ENCODE measurements at places on chromosomes 3 and 15.

DNA sequence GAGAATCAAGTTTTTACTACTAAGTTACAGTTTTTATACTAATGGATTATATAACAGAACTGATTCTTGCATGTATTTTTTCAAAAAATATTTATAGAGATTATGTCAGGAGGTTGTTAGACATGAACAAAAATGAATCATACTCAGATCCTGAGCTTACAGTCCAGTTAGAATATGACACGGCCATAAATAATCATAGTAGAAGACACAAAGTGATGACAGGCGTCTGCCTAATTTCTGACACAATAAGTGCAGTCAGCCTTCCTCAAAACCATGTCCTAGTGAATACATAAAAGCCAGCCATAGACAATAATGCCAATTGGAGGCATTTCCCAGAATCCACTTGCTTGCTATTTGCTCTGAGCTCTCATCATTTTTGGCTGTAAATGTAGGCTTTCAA, 81.7 kb upstream of the POU1F1 start:
- DNase-seq = no peak

GRCh38 chr15:38229705-38230310, 22.8 kb upstream of the SPRED1 start:
- no peak for DNase-seq

DNA sequence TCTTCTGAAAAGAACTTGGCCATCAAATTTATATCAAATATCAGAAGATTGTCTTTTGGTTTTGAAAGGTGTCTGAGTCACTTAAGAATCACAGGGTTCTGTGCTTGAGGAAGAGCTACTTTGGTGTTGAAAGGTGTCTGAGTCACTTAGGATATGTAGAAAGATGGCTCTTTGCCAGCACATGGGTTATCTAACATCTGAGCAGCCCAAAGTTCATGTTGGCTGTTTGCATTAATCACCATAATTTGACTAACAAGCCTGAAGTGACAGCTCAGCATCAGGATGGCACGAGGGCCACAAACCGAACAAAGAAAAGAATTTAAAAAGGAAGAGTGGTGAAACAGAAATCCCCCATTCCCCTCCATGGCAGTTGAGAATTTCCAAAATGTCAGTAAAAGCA, 190.5 kb upstream of the CMC1 start:
- DNase-seq = no peak

GRCh38 chr3:66297260-66297873, 76.6 kb downstream of the SLC25A26 start:
- DNase-seq = no peak

- DNase-seq = no peak
Observed at GRCh38 chr3:180306691-180307090, 270.0 kb upstream of the PEX5L start.

DNA sequence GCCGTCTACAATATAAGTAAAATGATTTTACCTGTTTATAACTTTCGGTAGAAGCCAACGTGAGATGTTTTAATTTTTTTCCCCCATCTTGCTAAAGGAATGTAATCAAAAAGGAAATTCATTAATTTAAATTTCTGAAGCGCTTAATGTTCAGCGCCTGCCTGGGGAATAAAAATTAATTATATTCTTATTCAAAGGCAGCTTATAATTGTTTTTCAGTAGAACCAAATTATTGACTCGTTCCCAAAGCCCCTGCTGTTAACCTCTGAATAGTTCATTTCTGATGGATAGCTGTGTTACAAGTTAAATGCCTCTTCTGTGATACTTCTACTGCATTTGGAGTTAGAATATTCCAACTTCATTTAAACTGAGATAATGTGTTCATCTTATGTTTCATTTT, 51.6 kb downstream of the ARMC8 start:
- DNase-seq = no peak

DNA sequence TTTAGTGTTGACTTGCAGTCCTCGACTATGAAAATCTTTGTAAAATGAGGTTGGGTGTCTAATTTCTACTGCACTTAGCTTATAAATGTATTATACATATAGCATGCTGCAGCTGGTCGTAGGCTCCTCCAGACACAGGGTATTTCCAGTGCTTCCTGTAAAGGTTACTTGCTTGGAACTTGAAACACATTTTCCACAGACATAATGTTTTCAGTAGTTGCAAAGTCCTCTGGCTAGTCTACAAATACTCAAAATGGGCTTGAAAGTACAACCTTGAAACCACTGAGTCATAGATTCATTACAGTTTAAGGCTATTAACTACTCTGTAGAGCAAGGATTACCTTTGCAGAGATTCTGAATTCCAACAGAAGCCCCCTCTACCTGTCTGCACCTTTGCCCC, 464.1 kb downstream of the RAP2B start:
- no peak for DNase-seq

- no peak for DNase-seq
Observed at GRCh38 chr3:128468285-128468790, 1.6 kb upstream of the DNAJB8 start.

GRCh38 chr3:14231145-14231990, 52.8 kb downstream of the LSM3 start:
- no peak for DNase-seq

- no peak for DNase-seq
Observed at GRCh38 chr15:46450112-46450809, 815.4 kb downstream of the SQOR start.

DNA sequence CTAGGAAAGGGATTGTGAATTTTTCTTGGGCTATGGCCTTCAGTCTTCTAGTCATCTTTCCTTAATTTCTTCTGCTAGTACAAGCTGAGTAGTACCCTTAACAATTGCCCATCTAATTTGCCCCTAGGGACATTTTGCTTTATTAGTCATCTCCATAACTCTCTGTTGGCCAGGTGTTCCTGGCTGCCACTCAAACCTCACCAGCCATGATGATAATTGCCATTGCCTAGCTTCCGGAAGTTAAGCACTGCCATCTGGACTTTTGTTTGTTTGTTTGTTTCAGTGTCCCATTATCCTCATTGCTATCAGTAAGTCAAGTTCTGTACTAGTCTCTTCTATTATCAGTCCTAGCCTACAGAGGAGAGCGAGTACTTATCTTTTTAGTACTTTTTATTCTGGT, 36.6 kb upstream of the UBL7 start:
- no peak for DNase-seq

GRCh38 chr15:90871139-90871715, 2.8 kb downstream of the FURIN start:
- no peak for DNase-seq

DNA sequence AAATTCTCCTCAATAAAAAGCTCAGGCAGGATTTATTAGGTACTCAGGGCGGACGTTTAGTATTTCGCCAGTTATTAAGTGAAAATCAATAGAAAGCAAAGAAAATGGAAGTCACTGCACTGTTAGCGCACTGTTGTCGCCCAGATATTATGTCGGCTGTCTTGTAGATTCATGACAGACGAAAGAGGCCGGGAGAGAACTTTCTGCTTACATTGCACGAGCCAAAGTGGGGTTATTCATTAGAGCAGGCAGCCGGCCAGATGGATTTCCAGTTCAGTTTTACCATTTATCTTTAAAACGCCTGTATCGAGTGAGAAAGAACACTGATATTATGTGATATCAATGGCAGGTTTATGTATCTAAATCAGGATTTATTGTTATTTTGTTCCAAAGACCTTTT, 866.0 kb upstream of the NR2F2 start:
- DNase-seq = no peak

DNA sequence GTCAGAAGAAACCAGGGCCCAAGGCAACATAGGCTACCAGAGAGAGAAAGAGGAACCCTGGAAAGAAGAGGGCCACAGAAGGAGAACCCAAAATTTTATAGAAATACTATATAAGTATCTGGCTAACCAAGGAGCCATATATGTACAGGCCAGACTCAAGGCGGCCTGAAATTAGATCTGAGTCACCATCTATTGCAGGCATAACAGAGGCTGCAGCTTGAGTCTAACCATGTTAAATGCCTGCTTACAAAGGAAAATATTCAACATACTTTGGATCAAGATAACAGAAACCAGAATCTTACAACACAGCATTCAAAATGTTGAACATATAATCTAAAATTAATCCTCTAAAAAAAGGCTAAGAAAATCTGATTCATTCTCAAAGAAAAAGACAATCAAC, 23.1 kb downstream of the IGSF11 start:
- DNase-seq = no peak

DNA sequence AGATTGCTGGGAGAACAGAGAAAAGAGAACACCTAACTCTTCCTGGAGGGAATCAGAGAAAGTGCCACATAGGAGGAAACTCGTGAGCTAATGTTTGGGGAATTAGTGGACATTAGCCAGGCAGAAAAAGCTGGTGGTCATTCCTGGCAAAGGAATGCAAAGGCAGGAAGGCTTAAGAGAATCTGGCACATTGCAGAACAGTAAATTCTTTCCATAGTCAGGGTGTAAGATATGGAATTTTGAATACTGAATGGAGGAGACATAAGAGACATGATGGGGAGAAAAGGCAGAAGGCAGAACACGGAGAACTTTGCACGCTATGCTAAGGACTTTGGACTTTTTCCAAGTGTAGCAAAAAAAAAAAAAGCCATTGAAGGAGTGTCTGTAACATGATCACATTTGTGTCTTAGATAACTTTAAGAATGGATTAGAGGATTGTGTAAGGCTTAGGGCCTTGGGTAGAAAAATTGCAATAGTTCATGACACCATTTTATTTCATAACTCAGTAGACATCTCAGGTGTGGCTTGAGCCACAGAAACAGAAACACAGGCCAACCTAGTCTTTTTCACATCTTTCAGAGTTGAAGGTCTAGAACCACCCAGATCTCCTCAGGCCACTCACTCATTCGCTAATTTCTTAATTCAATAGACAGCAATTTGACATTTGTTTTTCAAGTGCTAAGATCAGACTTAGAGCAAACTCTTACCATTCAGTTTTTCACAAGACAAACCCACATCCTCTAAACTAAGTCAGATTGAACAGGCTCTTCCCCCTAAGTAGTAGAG, 31.2 kb upstream of the CCDC80 start:
- DNase-seq = no peak

GRCh38 chr3:187252311-187252710, 39.2 kb downstream of the MASP1 start:
- DNase-seq = no peak

- DNase-seq = no peak
Observed at GRCh38 chr3:152253514-152253913, 15.2 kb upstream of the MBNL1 start.

- DNase-seq = no peak
Observed at GRCh38 chr15:84033793-84034553, 201.6 kb upstream of the GOLGA6L4 start.

DNA sequence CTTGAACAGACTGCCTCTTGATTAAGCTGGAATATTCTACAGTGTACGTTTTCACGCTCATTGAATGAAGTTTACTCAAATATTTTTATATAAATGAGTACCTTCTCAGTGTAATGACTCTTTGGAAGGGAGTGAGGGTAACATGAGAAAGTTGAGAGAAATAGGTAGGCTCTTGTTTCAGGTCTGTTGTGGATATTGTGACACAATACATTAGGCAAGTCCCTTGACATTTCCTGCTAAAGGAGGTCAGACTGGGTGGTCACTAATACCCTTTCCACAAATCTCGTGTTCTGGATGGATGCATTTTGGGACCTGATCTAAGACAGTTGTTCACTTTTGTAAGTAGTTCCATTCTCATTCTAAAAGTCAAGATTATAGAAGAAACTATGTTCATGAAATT, 324.8 kb upstream of the AZI2 start:
- no peak for DNase-seq

DNA sequence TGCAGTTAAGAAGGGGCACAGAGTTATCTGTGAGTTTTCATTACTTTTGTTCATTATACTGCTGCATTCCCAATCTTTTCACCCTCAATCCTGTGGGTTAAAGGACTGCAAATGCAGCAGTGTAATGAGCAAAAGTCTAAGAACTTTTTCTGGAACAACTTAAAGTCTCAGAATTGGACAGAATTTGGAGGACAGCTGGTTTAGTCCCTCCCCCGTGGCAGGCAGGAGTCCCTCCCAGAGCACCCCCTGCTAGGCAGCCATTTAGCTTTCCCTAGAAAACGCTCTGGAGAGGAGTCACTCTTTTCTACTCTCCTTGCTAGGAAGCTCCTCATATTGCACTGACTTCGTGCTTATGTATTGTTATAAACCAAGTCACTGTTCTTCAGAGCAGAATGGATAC, 156.3 kb upstream of the UBE2E1 start:
- no peak for DNase-seq

DNA sequence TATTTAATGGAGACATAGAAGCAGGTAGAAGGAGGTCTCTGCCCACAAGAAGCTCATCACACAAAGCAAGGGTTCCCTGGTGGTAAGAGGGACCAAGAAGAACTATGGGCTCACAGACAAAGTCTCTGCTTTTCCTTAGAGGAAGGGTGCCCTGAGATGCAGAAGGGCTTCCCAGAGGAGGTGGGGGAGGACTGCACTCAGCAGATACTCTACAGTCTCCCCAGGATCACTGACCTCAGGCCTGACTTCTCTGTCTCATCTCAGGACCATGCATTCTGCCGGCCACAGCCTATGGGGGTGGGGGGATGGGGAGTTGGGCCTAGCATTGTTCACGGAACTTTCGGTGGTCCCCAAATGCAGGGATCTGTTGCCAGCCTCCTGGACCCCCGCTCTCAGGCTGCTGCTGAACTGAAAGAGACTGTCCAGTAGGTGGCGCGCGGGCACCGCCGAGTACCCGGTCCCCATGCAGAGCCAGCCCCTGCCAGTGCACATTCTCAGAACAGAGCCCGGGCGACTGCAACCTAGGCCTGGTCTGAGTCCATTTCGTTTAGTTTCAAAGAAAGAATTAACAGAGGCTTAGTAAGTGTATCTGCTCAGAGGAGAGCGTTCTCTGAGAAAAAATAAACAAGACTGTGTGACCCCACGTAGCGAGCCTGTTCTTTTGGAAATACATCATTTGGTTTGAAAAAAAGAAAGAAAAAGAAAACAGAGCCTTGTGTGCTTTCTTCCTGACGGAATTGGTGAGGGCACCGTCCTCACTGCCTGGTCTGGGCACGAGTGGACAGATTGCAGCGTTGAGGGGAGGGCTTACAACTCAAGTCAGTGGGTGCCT, 74.1 kb downstream of the LRTM1 start:
- DNase-seq = peak; percentile 15

GRCh38 chr3:130626049-130626448, 109.1 kb downstream of the COL6A6 start:
- no peak for DNase-seq

DNA sequence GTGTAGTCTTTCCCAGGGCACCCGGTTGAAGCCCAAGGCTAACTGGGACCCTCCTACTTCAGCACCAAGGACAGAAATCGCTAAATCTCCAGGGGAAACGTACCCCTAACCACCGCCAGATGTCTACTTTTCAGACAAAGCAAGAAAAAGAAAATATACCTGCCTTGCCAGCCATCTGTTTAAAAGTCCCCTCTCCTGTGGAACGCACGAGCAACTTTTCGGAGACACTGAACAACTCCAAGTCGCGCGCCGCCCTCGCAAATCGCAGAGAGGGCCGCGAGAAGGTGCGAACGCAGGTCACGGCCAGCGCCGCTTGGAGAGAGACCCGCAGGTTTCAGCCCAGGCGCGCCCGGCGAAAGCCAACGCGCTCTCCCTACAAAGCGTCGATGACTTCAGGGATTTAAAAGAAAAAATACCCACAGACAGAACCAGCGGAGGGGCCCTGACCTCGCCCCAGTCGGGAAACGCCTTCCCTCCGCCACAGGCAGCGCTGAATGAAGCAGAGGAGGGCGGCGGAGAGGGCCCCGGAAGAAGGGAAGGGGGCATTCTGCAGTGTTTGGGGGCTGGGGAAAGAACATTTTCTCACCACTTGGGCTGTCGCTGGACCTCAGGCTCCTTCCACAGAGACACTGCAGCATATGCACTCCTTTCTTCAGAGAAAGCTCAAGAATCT, 213.1 kb downstream of the FGF12 start:
- DNase-seq = no peak

- no peak for DNase-seq
Observed at GRCh38 chr3:63508305-63508704, 144.2 kb upstream of the SNTN start.

GRCh38 chr3:28726840-28727239, 378.2 kb upstream of the AZI2 start:
- DNase-seq = no peak
